Caudate nucleus (tissue), 63 donors: ENCODE measurements at places on chromosomes 2 and 18.

GRCh38 chr2:190996338-190996946 lies 17.5 kb downstream of the STAT1 start:
- DNase-seq, result no peak

DNA sequence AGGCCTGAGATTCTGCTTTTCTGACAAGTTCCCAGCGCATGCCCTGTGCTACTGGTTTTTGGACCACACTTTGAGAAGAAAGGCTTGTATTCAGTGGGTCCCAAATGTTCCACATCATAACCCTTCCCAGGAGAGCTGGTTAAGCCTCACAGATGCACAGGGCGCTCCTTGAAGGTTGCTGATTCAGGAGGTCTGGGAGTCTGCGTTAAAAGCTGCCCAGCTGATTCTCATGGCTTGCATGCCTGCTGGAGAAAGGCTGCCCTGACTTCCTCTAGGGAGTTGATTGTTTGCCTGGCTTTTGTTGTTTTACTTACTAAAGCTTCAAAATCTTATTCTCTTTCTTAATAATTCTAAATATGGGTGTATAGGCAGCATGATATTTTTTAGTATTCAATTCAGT lies 20.7 kb downstream of the CRYGD start:
- no peak for DNase-seq

DNA sequence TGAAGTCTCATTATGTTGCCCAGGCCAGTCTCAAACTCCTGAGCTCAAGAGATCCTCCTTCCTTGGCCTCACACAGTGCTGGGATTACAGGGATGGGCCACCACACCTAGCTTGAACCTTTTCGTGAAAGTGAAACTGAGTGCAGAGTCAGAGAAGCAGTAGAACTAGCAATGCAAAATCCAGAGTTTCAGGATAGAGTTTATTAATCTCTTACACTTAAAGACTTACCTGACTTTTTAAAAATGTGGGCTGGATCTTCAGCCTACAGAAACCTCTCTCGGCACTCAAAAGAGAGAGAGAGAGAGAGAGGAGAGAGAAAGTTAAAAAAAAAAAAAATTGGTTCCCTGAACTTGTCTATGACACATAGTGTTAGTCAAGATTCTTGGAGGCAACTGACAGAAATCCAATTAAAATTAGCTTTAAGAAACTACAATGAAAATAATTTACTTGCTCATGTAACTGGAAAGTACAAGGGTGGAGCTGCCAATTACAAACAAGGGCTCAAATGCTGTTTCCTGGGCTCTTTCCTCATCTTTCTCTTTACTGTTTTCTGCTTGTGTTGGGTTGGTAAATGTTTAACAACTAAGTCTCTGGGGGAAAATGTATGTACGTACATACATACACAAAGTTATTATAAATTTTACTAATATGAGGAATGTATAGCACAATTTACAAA lies 98.1 kb upstream of the CERS6 start:
- no peak for DNase-seq

DNA sequence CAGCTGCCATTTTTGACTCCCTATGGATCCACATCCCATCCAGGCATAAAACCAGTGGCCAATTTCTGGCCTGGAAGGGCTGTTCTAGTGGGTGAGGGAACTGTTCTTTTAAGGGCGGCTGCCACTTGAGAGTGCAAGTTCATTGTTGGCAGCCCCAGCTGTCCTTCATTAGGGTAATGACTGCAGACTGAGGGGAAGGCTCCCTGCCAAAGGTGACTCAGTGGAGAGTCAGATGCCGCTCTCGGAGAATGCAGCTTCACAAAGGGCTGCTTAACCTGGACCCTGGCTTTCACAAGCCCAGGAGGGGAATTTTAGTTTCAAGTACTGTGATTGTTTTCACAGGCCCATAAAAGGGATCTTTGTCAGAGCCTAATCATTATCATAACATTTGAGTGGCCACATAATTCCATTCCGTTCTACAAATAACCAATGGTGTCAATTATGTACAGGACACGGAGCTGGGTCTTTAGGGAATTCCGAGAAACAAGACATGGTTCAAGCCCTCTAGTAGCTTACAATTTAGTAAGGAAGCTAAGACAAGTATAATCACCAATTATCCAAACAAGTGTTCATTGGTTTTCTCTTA lies 235.7 kb downstream of the CDCA7 start:
- DNase-seq, result no peak

DNA sequence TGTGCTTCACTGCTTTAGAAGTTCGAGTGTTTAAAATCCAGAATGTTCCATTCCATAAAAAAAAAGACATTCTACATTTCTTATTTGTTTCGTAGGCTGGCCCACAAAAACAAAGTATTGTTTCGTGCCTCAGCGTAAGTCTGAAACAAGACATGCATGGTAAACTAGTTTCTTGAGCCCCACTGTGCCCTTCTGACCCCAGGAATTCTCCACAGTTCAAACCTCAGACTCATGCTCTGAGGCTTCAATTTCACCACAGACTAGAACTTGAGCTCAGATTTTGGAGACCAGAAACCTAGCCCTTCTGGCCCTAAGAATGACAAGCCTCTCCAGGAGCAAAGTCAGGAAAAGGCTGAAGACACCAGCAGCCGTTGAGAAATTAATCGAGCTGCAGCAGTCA lies 151.5 kb downstream of the SLC8A1 start:
- no peak for DNase-seq

DNA sequence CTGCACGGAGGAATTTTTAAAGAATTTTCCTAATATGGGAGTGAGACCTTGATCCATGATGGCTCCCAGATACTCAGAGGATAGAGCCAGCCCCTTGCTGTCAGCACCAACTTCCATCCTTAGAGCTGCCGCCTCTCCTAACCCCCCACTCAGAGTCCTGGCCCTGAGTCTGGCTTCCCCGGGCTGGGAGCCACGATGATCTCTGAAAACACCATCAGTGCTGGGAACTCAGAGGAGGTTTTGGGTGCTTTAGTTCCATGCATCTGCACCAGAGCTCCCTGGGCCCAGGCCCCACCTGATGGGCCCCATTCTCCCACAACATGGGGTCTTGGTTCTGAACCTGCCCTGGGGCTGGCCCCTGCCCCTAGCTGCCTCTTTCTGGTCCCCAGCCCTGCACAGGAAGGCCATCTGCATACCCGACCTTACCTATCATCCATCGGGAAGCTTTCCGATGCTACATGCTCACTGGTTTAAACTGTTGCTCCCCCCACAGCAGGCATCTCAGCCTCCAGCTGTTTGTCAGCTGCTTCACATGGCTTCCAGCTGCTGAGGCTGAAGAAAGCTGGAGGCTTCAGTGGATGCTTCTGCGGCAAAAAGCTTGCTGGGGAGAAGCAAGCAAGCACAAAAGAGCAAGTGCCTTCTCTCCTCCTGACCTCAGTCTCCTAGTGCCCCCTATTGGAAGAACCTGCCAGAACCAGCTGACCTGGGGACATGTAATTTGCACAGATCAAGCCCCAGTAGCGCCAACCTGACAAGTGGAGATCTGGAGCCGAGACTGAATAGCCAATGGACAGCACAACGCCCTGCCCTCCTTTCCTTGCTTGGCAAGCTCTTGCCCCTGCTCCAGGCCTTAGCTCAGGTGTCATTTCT lies 24.2 kb upstream of the RHOB start:
- DNase-seq, result no peak

- no peak for DNase-seq
Observed at GRCh38 chr18:40851014-40851429, 1104.0 kb upstream of the PIK3C3 start.

DNA sequence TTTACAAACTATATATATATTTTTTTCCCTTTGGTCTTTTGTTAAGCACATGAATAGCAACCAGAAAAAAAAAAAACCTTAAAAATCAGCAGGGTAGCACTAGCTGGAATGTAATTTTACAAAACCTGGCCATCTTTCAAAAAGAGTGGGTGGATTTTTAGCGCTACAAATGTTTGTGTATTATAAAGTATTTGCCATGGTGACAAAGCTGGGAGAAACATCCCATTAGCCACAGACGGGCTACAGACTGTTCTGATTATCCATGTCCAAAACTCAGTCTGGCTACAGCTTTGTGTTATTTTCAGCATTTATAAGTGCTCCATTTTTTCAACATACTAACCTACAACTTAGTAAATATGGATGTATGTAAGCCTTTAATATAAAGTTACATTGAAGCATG lies 249.5 kb upstream of the TANK start:
- no peak for DNase-seq

DNA sequence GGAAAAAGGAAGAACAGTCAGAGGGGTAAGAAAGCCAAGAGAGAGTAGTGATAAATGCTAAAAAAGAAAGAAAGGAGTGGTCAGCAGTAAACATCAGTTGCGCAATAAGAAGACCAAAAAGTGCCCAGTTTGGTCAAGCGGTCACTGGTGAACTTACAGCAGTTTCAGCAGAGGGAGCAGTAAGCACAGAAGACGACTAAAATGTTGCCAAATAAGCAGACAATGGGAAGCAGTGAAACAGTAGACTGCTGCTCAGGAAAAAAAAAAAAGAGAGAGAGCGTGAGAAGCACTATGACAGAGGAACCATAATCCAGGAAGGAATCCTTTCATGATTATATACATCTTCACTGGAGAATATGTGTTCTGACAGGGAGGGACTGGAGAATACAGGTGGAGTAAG lies 45.8 kb downstream of the DNAJC10 start:
- DNase-seq, result no peak

GRCh38 chr2:74843433-74843832 lies 9.5 kb downstream of the HK2 start:
- no peak for DNase-seq

DNA sequence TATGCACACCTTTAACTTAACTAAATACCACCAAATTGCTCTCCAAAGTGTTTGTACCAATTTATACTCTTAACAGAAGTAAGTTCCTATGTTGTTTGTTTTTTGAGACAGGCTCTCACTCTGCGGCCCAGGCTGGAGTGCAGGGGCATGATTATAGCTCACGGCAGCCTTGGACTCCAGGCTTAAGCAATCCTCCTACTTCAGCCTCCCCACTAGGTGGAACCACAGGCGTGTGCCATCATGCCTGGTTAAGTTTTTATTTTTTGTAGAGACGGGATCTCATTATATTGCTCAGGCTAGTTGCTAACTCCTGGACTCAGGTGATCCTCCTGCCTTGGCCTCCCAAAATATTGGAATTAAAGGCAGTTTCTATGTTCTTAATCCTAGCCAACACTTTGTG lies 13.1 kb upstream of the NAB1 start:
- DNase-seq, result no peak

GRCh38 chr18:10995550-10995949 lies 153.8 kb downstream of the PIEZO2 start:
- no peak for DNase-seq

- no peak for DNase-seq
Observed at GRCh38 chr2:28929581-28929980, 35.1 kb downstream of the WDR43 start.

- DNase-seq, result no peak
Observed at GRCh38 chr2:188345831-188346458, 54.3 kb downstream of the GULP1 start.

GRCh38 chr2:23568626-23569190 lies 183.7 kb downstream of the KLHL29 start:
- DNase-seq, result no peak

DNA sequence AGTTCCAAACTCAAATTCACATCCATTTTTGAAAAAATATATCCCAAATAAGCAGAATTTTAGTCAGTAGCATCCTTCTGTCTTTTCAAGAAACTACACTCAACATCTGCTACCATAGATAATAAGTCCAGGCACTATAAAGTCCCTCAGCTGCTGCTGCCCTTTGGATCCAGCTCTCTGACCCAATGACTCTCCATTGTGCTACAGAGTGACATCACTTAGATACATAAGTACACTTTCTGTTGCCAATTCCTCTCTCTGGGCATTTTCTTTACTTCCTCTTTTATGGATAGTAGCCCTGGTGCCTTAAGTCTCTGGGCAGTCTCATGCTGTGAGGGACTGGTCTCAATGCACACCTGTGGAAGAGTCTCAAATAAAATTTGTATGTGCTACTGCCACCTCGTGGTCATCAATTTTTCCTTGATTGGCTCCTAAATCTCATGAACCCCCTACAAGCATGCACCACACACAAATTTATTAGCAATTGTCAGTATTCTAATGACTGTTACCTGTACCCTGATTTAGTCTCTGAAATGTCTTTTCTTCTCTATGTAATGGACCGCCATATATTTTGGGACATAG lies 219.2 kb downstream of the LRP1B start:
- DNase-seq, result no peak

GRCh38 chr2:59912042-59912441 lies 641.4 kb downstream of the BCL11A start:
- DNase-seq, result no peak

DNA sequence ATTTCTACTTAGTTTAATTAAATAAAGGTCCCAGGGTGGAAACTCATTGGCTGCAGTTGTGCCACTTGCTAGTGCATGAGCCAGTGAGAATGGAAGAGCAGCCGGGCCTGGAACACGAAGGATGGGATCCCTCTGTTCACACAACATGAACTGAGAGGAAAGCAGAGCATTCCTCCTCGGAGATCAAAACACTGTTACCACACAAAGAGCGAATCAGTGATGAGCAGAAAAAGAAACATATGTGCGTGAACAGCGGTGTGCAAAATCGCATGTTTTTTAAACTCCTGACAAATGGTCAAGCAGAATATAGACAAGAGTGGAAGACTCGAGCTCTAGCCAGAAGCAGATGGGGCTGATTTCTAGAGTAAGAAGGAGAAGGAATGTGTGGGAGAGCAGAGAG lies 28.4 kb upstream of the ANKRD44 start:
- DNase-seq, result no peak

- DNase-seq, result no peak
Observed at GRCh38 chr2:123366239-123366837, 658.7 kb upstream of the CNTNAP5 start.

- DNase-seq, result no peak
Observed at GRCh38 chr2:209671020-209671680, 100.5 kb upstream of the UNC80 start.

- no peak for DNase-seq
Observed at GRCh38 chr18:39862341-39862740, 2092.7 kb upstream of the PIK3C3 start.

DNA sequence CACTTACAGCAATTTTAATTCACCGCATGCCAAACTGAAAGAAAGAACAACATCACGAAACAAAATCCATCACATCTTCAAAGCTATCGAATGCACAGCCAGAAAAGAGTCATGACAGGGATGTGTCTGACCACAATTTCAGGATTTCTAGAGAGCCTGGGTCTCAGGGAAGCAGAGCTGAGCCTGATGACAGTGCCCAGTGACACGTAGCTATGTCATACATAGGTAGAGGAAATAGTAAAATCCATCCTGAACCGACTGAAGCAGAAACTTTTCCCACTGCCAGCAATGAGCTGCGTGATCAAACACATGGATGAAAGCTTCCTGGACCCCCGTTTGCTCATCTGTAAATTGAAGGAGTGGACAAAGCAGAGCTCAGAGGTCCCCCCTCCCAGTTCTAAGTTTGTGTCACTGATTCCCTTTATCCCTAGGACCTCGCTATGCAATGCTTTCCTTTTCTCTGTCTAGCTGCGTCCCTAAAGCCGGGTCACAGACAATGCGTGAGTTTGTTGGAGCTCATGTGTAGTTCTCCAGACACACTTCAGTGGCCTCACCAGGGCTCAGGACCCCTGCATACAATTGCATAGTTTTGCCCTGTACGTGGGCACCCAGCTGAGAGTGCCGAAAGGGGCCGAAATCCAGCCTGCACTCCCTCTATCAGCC lies 37.6 kb downstream of the CCBE1 start:
- no peak for DNase-seq

GRCh38 chr2:128809259-128809636 lies 490.6 kb upstream of the HS6ST1 start:
- DNase-seq, result no peak

GRCh38 chr2:127140538-127140937 lies 33.6 kb upstream of the BIN1 start:
- no peak for DNase-seq
